ENCODE measurements at places on chromosomes 12 and 14.

GRCh38 chr14:32925439-32925838 lies 13.2 kb upstream of the NPAS3 start:
- no peak for DNase-seq

GRCh38 chr14:77843195-77843594 lies 43.3 kb downstream of the ADCK1 start:
- DNase-seq, result no peak

- no peak for DNase-seq
These were observed 21.1 kb downstream of the OR6J1 start for GRCh38 chr14:22623047-22623446.

DNA sequence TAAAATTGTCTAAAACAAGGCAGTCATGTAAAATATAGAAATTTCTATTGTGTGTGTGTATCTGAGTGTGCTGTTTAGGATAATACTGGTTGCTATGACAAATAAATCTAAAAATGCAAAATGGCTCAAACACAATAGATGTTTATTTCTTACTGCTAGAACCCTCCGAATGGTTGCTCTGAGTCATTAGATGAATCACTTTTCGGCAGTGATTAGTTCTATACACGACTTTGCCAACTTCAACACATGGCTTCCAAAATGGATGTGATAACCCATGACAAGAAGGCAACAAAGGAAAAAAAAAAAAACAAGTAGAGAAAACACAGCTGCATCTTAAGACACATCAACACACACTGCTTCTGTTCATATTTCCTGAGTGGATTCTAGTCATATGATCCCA lies 729.2 kb downstream of the AACS start:
- DNase-seq, result no peak

GRCh38 chr12:5230156-5230555 lies 186.5 kb downstream of the KCNA5 start:
- peak; percentile 4 for DNase-seq

DNA sequence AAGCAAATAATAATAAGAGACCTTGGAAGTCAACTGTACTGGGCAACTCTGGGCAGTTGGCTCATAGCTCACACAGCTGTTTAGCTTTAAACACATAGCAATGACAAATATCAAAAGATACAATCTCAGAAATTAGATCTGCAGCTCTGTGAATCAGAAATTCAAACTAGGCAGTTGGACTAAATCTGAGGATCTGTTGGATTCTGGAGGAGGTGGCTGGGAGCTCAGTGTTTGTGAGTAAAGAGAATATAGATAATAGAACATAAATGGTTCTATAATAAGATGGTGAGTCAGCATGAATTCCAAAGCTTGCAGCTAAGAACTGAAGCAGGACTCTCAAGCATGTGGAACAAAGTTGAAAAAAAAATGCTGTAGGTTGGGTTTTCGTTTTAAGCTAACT lies 1949.4 kb upstream of the SEL1L start:
- peak; percentile 55 for DNase-seq

- DNase-seq, result no peak
These were observed 191.3 kb upstream of the MYL2 start for GRCh38 chr12:111111681-111112080.

DNA sequence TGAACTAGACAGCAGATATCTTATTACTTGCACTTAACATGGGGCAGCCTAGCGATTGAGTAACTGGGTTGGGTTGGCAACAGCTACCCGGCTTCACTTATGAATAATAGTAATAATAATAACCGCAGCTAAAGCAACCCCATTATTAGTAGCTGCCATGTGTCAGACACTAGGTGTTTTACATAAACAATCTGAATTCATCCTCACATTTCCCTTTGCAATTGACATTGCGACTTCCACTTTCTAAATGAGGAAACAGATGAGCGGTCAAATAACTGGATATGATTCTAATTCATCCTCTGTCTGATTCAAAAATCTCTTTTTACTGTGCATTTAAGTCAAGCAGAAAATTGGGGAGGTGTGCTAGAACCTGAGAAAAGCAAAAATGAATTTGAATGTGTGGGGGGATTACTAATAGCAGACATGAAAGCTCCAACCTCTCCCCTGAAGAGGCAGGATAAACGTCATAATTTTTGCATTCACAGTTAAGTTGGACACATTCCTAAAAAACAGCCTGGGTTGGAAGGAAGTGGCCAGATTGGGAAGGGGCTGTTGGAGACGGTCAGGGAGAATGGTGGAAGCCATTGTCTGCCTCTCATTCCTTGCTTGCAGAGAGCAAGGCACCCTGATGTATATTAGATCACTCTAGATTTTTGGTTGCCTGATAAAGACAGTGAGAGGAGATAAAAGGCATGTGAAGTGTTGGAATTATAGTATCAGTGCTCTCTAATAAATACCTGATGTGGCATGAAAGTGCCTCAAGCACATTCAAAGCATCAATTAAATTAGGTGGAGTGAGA lies 13.1 kb downstream of the EMP1 start:
- peak; percentile 22 for DNase-seq

All from mesenchymal stem cell (in vitro differentiated cells and primary cell).